ENCODE measurements at places on chromosomes 16 and 17. TPM values are rescaled to one million over a fixed set of nuclear protein-coding genes. Genes with fewer than 3 reads are reported as not detected.

Gene NRN1L
- not detected for total RNA-seq

Gene HBA2
- 80.7 TPM for total RNA-seq

DNA sequence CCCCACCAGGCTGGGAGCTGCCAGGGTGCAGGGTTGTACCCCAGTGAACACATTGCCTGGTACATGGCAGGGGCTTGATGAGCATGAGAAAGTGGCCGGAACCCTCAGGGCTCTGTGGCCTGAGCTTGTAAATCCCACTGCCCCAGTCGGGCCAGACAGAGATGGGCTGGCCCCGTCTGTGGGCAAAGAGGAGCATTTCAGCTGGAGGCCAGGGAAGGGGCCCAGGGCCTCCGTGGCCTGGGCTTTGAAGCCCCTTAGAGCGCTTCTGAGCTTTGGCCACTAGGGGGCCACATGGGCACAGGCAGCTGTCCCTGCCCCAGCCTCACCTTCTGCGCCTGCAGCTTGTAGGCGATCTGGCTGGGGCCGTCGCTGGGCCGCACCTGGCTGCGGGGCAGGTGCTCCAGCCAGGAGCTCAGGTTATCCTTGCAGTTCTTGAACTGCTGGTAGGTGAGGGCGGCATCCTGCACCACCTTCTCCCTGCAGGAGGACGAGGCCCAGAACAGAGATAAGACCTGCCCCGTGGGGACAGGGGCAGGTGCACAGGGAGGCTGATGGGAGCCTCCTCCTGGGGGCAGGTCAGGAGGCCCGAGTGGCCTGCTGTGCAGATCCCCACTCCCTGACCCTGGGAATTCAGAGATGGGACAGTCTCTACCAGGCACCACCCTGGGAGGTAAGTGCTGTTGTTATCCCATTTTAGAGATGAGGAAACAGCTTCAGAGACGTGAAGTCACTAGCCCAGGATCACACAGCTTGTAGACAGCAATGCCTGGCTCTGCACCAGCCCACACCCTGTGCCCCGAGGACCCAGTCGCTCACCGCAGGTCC, 12.8 kb downstream of the EVPL start:
- no peaks in the 10 kb centered on the region for H3K4me1 ChIP-seq
- H3K36me3 ChIP-seq = no peaks in the 10 kb centered on the region
- peak; percentile 78 for DNase-seq
- no peaks in the 10 kb centered on the region for H3K27me3 ChIP-seq
- H3K4me3 ChIP-seq = no peak overlapping the region

- no peaks in the 10 kb centered on the region for H3K36me3 ChIP-seq
- no peak overlapping the region for H3K4me3 ChIP-seq
- H3K27ac ChIP-seq = peak overlapping the region; percentile 62
- no peaks in the 10 kb centered on the region for H3K27me3 ChIP-seq
- peaks cover 11% of the 10 kb centered on the region for H3K4me1 ChIP-seq
Observed at GRCh38 chr17:62067165-62068145, 2.4 kb upstream of the MED13 start.

- H3K4me3 ChIP-seq = no peak overlapping the region
- H3K27me3 ChIP-seq = no peaks in the 10 kb centered on the region
- no peaks in the 10 kb centered on the region for H3K36me3 ChIP-seq
Observed at GRCh38 chr17:41782142-41782541, 4.4 kb downstream of the JUP start.

GRCh38 chr17:61662741-61663140, 71.7 kb upstream of the NACA2 start:
- H3K27me3 ChIP-seq = no peaks in the 10 kb centered on the region
- no peaks in the 10 kb centered on the region for H3K4me1 ChIP-seq

- no peak overlapping the region for H3K4me3 ChIP-seq
- no peaks in the 10 kb centered on the region for H3K27me3 ChIP-seq
- peaks cover 10% of the 10 kb centered on the region for H3K4me1 ChIP-seq
- no peaks in the 10 kb centered on the region for H3K36me3 ChIP-seq
- no peak for DNase-seq
- H3K27ac ChIP-seq = no peak overlapping the region
Observed at GRCh38 chr17:69323806-69324205, 3.1 kb downstream of the ABCA5 start.

- H3K4me3 ChIP-seq = no peak overlapping the region
- peak; percentile 83 for DNase-seq
- peaks cover 3% of the 10 kb centered on the region for H3K4me1 ChIP-seq
- H3K27me3 ChIP-seq = no peaks in the 10 kb centered on the region
Observed at GRCh38 chr17:29579866-29580771, 9.3 kb downstream of the GIT1 start.

DNA sequence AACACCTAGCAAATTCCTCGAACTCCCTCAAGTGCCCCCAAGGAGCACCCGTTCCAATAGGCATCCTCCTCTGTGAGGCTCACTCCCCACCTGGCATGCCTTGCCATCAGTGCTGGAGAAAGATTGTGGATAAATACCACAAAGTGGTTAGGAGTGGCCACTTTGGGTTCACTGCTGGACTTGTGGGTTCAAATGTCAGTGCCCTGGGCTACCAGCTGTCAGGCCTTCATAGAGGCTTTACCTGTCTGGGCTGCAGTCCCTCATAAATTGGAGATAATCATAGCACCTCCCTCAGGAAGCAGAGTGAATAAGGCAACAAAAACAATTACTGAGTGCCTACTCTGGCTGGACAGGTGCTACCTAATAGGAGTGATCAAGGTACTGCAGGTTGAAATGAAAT, 1.5 kb upstream of the SYT17 start:
- H3K4me1 ChIP-seq = no peaks in the 10 kb centered on the region
- H3K4me3 ChIP-seq = no peak overlapping the region
- H3K27ac ChIP-seq = no peak overlapping the region

GRCh38 chr16:16021020-16021419, 71.6 kb downstream of the ABCC1 start:
- no peaks in the 10 kb centered on the region for H3K36me3 ChIP-seq
- no peaks in the 10 kb centered on the region for H3K4me1 ChIP-seq
- no peak for DNase-seq
- no peak overlapping the region for H3K27ac ChIP-seq
- H3K4me3 ChIP-seq = no peak overlapping the region

GRCh38 chr16:56965149-56966092, 3.7 kb downstream of the CETP start:
- H3K4me1 ChIP-seq = peaks cover 12% of the 10 kb centered on the region
- H3K27me3 ChIP-seq = no peaks in the 10 kb centered on the region
- no peak overlapping the region for H3K4me3 ChIP-seq
- no peaks in the 10 kb centered on the region for H3K36me3 ChIP-seq
- peak overlapping the region; percentile 47 for H3K27ac ChIP-seq

DNA sequence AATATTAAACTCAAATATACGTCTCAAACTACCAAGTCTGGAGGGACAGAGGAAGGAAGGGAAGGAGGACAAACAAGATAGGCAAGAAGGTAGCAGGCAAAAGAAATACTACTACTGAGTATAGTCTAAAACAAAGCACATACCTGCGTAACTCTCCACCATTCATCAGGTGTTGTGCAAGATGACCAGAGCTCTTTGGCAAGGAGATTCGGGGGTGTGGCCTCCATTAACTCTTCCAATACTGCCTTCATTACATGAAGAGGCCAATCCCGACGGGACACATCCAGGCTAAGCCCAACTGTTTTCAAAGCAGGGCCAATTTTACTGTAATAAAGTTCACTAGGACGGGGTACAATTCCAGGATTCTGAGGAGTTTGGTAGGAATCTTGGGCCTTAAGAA, 38.2 kb upstream of the ARL6IP1 start:
- H3K4me3 ChIP-seq = no peak overlapping the region
- H3K36me3 ChIP-seq = peaks cover 28% of the 10 kb centered on the region
- peak; percentile 34 for DNase-seq
- no peak overlapping the region for H3K27ac ChIP-seq
- no peaks in the 10 kb centered on the region for H3K4me1 ChIP-seq
